ENCODE measurements at places on chromosomes 5 and 9.

- DNase-seq: no peak
Observed at GRCh38 chr5:110040178-110040577, 350.5 kb downstream of the MAN2A1 start.

GRCh38 chr5:90161414-90161813 is 248.1 kb downstream of the CETN3 start:
- DNase-seq: no peak

GRCh38 chr9:114551750-114552685 is 35.6 kb upstream of the ATP6V1G1 start:
- no peak for DNase-seq

DNA sequence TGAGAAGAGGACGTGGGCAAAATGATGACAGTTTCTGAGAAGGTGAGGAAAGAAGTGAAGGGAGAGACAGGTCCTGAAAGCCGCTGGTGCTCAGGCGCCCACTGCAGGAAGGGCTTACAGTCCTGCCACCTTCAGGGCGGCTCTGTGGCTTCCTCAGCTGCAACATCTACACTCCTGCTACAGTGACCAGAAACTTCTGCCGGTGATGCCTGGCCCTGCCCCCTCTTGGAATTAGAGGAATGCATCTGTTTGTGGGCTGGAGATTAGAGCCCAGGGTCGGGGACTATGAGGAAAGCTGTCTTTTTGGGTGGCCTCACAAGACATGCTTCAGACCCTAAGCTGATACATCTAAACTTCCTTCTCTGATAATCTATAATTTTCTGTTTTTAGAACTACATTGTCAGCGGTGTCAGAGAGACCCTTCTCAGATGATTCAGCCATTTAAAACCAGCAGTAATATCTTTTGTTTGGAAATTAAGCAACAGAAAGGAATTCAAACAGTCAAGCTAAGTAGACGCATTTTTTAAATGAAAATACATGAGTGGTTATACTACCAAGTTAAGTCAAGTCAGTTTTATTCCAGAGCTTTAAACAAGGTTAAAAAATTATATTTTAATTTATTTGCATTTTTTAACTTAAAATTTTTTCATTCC is 30.4 kb downstream of the PRDM6 start:
- DNase-seq: no peak

Data from naive thymus-derived CD8-positive, alpha-beta T cell (primary cell).